AG04450 (cell line): ENCODE measurements at places on chromosomes 3 and 15.

- DNase-seq, result no peak
Observed at GRCh38 chr3:145915787-145916186, 245.2 kb downstream of the PLOD2 start.

DNA sequence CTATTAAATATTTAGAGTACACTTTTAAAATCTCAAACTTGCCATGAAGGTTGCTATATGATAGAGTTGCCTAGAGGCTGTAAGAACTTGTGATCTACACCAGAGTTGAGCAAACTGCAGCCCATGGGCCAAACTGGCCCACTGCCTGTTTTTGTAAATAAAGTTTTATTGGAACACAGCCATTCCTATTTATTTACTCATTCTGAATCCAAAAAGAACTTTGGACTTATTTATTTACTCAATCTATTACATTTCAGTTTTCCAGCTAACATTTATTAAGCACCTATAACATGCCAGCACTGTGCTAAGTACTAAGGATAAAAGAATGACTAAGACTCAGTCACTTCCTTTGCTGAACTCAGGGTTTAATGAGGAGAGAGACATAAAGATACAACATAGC lies 403.6 kb downstream of the ERC2 start:
- no peak for DNase-seq

DNA sequence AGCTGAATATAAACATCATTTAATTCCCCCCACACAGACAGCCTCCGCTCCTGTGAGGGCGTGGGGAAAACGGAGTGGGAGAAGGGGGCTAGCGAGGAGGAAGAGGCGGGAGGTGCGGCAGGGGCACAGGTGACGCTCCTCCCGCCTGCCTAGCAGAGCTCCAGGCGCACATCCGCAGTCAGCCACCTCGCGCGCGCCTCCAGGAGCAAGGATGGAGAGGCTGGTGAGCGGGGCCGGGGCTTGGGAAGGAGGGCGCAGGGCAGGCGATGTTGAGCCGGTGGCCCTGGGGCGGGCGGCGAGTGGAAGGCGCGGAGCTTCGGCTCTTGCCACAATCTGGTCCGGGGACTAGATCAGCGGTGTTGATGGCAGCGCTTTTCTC lies at the start of gene CD200:
Gene CD200, plus strand, starts transcription at position 155 of the 379 bp plus-strand sequence. Its CDS starts 57 bp downstream, at position 212.
- no peak for DNase-seq

- DNase-seq, result peak; percentile 32
Observed at GRCh38 chr3:155995525-155996370, 124.6 kb upstream of the KCNAB1 start.

GRCh38 chr3:195700319-195700718 lies 20.5 kb upstream of the MUC20 start:
- DNase-seq, result no peak

DNA sequence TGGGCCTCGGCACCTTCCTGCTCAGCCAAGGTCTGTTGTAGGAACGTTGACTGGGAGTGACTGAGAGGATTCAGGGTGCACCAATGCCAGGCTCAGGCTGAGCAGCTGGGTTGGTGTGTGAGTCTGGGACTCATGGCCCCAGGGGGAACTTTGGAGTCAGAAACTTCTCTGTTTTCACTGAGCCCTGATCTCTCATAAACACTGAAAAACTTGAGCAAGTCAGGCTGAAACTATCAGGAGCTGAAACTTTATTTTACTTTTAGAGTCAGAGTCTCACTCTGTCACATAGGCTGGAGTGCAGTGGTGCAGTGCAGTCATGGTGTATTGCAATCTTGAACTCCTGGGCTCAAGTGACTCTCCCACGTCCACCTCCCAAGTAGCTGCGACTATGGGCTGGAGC lies 3.0 kb downstream of the TRAK1 start:
- DNase-seq, result no peak

DNA sequence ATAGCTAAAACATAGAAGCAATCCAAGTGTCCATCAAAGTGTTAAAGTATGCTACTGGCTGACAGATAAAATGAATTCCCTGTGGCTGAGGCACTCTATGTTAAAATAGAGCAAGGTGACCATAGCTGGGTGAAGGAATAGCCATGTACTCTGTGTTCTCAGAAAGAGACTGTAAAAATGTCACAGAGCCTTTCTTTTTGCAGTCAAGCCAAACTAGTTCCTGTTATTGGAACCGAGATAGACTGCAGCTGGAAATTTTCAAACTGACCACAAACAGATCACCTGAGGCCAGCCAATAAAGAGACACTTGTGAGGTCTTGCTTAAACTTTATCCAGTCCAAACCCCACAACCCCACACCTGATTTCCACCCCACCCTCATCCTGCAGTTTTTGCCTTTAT lies 422.8 kb upstream of the NAALADL2 start:
- no peak for DNase-seq

DNA sequence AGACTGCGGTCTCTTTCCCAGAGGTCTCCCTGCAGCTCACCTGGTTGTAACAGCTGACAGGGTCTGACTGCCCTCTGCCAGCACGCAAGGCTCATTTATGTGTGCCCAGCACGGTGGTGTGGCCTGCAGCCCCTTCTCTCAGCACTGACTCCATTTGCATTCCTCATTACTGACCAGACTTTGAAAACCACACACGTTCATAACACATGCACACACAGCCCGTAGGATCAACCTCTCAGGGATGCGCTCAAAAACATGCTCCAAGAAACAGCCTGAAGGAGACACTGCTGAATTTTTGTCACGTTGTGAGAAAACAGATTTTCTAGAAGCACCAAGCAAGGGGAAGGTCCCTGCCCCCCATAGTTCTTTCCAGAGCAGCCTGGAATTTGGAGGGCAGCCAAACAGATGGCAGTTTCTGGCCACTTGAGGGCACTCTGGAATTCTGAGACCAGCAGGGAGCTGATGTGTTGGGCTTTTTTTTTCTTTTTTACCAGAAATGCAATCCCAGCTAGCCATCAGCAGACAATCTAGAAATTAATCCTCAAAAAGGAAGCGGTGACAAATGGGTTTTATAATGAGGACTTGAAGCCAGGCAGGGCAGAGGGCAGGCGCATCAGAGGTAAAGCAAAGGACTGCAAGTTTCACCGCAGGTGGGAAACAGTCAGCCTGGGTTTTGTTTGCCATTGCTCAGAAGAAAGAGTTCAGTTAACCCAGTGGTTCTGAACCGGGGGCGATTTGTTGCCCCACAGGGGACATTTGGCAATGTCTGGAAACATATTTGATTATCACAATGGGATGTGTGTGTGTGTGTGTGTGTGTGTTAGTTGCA lies 170.5 kb upstream of the PROK2 start:
- peak; percentile 33 for DNase-seq

DNA sequence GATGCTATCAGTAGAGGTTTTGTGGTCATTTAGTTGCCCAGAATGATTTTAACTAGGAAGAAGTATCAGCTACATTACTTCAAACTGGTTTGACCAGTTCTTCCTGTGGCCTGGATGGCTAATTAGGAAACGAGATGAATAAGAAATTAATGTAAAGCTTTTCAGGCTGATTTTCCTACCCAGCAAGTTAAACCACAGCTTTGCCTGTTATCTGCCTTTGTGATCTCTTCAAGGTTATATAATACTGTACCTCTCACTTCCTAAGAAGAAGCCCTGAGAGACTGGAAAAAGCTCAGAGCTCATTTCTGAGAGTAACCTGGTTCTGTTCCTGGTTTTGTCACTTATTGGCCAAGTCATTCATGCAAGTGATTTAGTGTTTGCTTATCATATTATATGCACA lies 782.2 kb upstream of the GOLIM4 start:
- DNase-seq, result no peak

- no peak for DNase-seq
Observed at GRCh38 chr3:72568083-72568482, 280.2 kb downstream of the SHQ1 start.
